Activated naive CD8-positive, alpha-beta T cell treated with anti-CD3 and anti-CD28 coated beads, Interleukin-2, amount 10 ng/mL, durations not matched to agents 7 days and 5 days (primary cell): ENCODE measurements at places on chromosomes 4 and X.

DNA sequence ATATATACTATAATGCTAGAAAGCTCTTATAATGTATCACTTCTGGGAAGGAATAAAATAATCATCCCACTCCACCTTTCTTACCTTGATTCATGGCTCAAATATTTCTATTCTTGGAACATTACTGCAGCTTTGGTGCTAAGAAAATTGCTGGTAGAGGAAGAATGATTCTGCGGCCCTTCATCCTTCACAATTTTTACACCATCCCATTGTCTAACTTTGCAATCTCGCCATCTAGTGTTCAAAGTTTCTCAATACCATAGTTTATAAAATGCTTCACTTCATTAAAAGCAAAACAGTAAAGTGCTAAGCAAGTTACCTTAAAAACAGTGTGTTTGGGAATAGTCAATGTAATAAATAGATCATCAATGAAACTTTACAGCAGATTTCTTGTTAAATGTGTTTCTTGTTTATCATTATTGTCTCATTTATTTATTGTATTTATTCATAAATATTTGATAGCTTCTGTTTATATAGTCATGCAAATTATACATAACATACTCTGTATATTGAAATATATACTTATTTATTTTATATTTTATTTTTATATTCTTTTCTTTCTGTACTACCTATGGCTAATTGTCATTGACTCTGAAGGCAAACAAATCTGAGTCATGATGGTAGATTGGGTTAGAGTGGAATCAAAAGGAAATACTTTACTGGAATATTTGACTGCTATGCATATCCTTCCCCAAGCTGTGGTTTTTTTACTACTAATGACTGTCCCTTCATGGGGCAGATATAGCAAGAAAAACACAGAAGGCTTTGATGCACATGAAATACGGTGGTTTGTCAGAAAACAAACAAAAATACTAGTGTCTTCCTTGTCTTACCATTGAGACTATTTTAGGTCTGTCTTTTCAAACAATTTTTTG is 390.7 kb downstream of the MAPK10 start:
- DNase-seq, result no peak

DNA sequence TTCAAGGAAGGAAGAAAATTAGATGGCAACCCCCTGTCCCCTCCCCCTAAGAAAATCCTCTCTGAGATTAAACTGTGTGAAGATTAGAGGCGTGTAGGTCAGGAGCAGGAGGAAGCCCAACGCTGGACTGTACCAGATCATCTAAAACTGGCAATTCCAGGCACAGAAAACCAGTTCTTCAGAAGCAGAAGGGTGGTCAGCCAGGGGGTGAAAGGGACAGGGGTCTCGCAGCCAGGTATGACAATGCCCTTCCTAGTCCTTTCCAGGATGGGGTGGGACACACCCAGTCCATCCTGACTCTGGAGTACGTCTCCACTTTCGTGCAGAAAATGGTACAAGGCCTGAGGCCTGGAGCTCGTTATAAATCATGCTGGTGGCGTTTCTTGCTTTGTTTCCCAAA is 3.3 kb upstream of the RHOH start:
- peak; percentile 56 for DNase-seq

DNA sequence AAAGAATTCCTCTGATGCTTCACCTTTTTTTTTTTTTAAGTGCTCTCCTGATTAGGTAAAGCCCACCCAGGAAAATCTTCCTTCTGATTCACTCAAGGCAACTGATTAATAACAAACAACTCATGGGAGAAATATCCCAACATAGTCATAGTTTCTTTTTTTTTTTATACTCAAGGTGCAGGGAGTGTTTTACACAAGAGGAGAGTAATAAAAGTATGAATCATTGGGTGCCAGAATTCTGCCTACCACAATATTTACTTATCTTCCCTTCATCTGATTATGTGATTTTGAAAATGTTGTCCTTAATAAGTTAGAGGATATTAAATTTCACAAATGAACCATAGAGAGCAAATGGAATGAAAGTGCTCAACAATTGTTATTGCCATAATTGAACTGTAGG is 329.9 kb downstream of the TECRL start:
- no peak for DNase-seq

GRCh38 chr4:147901388-147901787 is 169.5 kb downstream of the ARHGAP10 start:
- DNase-seq, result no peak

- DNase-seq, result no peak
Observed at GRCh38 chr4:11138964-11139363, 289.7 kb downstream of the HS3ST1 start.

GRCh38 chr4:55838952-55839351 is 14.5 kb upstream of the EXOC1 start:
- DNase-seq, result no peak

DNA sequence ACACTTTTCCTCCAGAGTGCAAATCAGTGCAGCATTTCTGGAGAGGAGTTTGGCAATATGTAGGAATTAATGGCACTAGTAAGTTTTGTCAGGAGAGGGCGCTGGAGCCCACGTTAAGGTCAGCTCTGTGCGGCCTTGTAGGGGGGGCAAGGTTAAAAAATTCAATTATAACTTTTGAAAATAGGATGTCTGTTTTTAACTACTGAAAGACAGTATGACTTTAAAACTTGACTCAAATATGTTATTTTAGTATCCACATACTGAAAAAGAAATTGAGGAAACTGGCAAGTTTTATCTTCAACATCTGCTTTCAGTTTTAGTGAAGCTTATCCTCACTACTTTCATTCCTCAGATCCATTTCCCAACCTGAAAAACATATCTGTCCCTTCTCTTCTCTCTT is 30.9 kb upstream of the HSD17B13 start:
- DNase-seq, result no peak

DNA sequence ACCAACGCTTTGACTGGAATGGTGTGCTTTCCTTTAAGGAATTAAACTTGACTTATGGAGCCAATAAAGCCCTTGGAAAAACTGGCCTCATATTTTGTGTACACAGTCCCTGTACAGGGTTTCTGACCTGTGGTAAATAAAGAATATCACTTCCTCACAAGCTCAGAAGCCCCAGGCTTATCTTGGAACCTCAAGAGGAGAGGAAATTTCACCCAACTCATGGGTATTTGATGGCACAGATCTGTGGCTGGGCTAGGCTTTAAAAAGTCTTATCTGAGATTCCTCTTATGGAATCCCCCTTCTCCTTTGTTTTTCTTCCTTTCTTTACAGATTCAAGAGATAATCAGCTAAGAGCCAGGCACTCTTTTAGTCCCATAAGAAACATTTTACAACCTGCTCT is 89.3 kb upstream of the USP38 start:
- no peak for DNase-seq

DNA sequence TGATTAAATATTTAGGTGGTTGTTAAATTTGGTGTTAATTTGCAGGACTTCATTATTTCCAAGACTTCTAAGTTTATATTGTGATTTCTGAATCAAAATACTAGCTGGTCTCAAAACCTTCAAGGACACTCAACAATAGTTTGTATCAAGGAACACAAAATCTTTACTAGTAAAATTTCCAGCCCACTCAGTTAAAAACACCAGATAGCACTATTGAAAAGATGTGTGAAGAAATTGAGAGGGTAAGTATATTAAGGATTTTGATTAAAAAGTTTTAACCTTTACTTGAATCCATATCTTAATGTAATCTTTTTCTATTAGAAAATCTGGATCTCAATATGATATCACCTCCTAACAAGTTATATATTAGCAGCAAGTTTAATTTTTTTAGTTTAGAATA is 89.3 kb upstream of the UGT8 start:
- DNase-seq, result no peak

DNA sequence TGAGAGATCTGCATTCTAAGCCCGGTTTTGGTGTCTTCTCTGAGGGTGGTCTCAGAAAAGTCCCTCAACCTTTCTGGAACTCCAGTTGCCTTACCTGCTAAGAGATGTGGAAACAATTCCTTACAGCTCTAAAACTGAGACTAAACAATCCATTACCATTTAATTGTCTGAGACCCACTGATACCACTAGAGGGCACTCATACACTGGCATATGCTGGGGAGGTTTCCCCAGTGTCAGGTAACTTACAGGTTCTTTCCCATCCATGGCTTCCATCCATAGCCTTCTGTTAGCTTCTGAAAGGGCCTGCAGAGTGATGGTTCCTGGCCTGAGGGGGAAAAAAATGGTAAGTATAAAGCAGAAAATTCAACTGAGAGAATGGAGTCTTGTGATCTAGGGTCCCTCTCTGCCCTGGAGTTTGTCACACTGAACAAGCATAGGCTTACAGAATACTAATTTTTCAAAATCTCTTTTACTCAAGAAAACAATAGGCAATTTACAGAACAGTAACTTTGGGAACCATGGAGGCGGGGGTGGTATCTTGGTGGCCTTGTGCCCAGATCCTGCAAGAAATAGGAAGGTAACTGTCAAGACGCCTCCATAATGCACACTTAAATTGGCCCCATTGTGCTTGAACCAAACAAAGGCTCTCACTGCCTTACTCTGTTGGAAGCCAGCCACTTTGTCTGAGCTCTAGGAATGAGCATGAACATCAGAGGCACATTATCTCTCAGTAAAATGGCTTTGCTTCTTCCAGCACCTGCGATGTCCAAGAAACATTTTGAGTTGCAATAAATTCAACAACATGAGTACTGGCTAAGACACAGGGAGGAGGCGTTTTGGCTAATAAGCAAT is 236.1 kb downstream of the OPHN1 start:
- DNase-seq, result no peak

DNA sequence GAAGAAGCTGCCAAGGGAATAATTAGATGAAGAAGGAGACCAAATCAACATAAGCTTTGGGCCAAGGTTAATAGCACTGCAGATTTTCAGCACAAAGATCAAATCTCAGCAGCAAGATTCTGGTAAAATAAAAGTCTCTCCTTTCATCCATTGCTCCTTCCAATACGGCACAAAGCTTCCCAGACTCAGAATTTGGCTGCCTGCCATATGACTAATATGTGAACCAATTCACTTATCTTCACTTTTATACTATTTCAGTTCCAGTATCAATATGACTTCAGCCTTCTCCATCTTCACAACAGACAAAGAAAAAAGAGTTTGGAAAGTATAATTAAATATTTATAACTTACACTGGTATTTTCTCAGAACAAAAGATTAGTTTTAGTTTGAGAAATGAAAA is 978.3 kb upstream of the GRID2 start:
- DNase-seq, result no peak

GRCh38 chr4:110248100-110248499 is 49.7 kb upstream of the ELOVL6 start:
- no peak for DNase-seq

- no peak for DNase-seq
Observed at GRCh38 chrX:19811807-19812604, 75.4 kb downstream of the SH3KBP1 start.

DNA sequence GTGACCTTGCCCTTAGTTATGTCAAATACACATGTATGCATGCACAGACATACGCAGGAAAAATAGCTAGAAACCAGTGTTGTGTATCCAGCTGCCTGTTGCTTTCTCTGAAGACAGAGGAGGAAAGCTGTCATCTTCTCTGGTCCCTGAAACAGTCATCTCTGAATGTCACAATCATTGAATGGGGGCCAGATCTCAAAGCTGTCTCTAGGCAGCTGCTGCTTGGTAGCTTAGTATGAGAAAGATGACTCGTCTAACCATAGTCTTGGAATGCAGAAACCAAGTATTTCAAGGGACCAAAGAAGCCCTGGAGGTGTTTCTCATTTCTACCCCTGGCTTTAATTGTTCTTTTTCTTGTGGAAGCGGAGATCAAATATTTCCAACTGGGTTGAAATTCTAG is 4.0 kb downstream of the GRIA3 start:
- no peak for DNase-seq

DNA sequence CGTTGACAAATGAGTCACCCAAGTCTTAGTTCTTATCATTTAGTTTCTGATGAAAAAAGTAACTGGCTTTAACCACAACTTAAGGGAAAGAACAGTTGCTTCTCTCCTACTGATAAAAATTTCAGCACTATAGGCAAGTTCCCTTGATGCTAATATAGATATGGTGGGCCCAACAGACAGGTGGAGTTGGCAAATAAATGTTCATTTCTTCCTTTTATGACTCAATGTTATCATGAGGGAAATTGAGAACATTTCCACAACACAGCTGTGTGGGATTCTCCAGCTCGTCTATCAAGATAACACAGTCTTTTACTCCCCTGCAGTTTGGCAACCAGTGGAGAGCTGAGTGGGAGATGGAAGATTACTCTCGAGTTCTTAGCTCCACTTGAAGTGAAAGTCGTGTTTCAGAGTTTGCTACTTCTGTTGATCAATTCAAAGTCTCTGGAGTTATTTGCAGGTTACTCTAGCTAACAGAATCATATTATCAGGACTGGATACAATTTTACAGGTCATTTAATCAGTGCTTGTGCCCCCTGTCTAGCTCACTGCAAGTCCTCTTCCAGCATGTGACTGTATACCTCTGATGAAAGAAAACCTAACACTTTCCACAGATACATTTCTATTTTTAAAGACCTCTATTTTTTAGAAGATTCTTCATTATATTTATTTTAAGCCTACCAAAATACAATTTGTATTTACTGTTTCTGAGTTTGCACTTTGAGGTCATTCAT is 270.6 kb upstream of the GK2 start:
- no peak for DNase-seq

DNA sequence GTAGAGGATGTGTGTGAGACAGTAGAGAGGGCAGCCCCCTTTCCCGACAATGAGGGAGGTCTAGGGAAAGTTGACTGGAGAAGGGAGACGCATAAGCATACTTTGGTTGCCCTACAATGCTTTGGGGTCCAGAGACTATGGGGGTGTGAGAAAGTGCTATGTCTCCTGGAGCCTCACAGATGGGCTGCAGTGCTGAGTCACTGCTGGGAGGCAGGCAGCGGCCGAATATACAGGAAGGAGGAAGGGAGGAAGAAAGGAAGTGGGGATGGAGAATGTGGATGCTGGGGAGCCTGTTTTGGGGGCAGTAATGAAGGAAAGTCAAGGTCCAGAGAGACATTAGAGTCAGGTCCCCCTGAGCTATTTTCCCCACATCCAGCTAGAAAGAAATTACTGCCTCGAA is 12.7 kb downstream of the DRP2 start:
- no peak for DNase-seq

GRCh38 chr4:10169839-10170387 is 53.3 kb upstream of the WDR1 start:
- no peak for DNase-seq

DNA sequence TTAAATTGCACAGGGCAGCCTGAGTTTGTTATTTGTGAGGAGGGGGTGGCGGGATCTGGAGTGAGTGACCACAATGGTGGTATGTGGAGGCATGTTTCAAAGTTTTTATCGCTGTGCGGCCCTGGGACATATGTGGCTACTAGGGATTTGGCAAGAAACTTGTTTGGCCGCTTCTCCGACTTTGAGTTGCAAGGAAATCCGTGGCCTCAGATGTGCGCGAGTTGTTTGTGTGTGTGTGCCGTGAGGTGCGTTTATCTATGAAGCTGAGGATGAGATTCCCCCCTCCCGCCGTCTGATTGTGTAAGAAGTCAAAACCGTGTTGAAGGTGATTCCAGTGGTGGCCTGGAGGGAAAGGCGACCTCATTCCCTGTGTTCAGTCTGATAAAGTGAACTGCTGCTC is 1.4 kb downstream of the JADE3 start:
- no peak for DNase-seq

- DNase-seq, result no peak
Observed at GRCh38 chr4:12203945-12204344, 775.3 kb upstream of the HS3ST1 start.

GRCh38 chr4:128232719-128233118 is 54.9 kb downstream of the PGRMC2 start:
- DNase-seq, result no peak

GRCh38 chr4:7894098-7894676 is 45.5 kb downstream of the AFAP1 start:
- DNase-seq, result no peak
